AG08396 (cell line): ENCODE measurements at places on chromosomes 6 and 20.

- no peak for DNase-seq
Observed at GRCh38 chr20:2663364-2663886, 591 bp downstream of the IDH3B start.

- peak; percentile 50 for DNase-seq
Observed at GRCh38 chr6:160132776-160133338, 11.2 kb downstream of the SLC22A1 start.

GRCh38 chr20:50071039-50071888, 41.7 kb downstream of the UBE2V1 start:
- peak; percentile 92 for DNase-seq

GRCh38 chr6:52009466-52010140, 77.8 kb downstream of the PKHD1 start:
- DNase-seq = no peak

GRCh38 chr20:32541323-32542258, 43.5 kb downstream of the NOL4L start:
- no peak for DNase-seq
